ENCODE measurements at places on chromosomes 1 and 21. TPM values are rescaled to one million over a fixed set of nuclear protein-coding genes. Genes with fewer than 3 reads are reported as not detected.
A peak's percentile ranks its signal among the peaks of the same experiment; 100 is the strongest.

GRCh38 chr1:151803915-151804314, 1.3 kb downstream of the LINGO4 start:
- no peak for DNase-seq

DNA sequence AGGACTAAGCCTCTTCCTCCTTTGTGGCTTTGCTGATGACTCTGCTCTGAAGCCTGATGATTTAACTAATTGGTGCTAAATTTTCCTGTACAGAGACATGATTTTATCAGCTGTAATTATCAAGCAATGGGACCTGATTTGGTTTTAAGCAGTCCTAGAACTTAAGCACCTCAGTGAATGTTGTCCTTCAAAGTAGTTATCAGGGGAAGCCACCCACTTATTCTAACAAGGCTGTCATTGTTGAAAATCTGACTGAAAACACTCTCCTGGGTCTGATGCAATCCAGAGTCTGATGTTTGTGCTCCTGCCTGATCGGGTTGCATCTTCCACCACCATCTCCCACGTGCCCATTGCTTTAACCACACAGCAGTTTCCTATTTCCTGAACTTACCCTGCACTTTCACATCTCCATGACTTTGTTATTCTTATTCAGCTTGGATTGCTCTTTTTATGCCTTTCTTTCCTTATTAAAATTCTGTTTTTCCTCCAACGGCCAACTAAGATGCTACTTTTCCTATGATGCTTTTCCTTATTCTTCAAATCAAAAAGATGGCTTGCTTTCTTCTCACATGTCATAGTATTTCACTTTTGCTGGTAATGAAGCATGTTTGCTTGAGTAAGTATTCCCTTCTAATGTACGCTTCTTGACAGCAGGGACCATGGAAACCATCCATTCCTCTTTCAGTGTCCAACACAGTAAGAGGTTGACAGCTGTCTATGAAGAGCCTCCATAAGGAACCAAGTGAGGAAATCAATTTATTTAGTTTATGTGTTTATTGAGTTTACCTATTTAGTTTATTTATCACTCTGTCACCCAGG, 55.0 kb downstream of the S1PR1 start:
- DNase-seq = no peak

- no peak for DNase-seq
These were observed 105.0 kb downstream of the MATN1 start for GRCh38 chr1:30618335-30618747.

- DNase-seq = peak; percentile 15
These were observed 330.9 kb downstream of the S1PR1 start for GRCh38 chr1:101567582-101568189.

DNA sequence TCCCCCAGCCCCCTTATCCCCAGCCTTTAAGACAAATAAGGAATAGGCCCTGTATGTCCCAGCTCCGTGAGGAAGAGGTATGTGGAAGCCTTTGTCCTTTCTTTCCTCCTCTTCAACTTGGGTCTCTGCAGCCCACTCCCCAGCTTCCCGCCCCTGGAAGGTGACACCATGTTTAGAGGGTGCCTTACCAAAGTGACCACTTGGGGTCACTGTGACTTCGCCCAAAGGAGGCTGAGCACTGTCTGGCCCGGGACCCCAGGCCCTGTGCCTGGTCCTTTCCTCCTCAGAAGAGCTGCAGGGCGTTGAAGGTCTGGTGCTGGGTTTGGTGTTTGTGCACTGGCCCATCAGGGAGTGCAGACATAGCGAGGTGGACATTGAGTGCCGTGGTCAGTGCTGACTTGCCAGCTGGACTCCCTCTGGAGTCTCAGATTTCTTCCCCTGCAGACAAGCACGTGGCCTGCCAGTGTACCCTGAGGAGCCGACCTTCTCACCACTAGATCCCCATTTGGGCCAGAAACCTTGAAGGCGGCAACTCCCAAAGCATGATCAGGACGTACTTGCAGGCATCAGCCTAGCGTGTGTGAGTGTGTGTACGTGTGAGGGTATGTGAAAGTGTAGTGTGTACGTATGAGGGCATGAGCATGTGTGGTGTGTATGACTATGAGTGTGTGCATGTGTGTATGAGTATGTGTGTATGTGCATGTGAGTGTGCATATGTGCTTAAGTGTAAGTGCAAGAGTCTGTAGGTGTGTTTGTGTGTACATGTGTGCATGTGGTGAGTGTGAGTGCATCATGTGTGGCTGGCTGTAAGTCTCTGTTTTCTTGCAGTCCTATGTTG, 181.4 kb upstream of the KIAA0040 start:
- no peak for DNase-seq

GRCh38 chr1:41673806-41674205, 189.3 kb upstream of the EDN2 start:
- no peak for DNase-seq

- no peak for DNase-seq
These were observed 3.1 kb upstream of the SH2D5 start for GRCh38 chr1:20735581-20736111.

DNA sequence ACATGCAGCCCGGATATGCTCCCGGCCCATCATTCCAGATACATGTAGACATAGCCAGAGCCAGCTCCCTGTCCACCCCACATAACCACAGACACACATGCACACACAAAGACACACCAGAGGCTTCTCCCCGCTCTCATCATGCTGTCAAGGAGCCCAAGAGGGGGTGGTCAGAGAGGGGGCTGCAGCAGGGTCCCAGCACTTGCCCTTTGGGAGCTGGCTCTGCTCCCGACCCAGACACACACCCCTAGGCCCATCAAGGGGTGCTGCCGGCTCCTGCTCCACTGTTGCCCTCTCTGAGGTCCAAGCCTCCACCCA, 2.6 kb downstream of the PTAFR start:
- DNase-seq = no peak

DNA sequence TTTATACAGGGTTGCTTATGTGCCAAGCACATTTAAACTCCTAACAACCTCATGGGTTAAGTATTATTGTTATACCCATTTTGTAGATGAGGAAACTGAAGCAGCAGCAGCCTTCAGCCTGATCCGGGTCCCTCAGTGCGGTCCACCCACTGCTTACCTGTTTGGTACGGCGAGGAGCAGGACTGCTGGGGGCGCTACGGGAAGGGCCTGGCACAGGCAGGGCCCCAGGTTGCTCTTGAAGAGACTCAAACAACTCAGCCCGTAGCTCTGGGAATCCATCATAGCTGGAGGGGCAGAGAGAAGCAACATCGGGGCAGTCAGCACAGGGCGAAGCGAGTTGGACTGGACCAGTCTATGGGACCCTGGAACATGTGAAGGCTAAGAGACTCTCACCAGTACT, 9.2 kb downstream of the DENND4B start:
- no peak for DNase-seq

GRCh38 chr1:30601316-30602085, 121.9 kb downstream of the MATN1 start:
- DNase-seq = no peak

OR2T33 gene
- total RNA-seq = not detected

DNA sequence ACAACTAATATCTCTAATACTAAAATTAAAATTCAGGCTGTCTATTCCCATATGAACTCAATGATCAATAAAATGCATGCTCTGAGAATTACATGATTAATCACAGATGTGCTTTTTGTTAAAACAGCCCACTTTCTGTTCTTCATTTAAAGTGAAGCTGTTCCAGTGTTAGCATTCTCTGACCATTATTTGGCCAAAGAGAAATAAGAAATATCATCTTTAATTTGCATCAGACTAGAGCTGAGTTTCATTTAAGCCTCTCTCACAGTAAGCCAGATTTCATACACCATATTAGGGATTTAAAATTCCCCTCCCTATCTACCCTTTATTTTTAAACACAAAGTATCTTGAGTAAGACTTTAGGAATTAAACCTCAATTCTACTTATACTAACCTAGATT, 261.6 kb downstream of the TPR start:
- DNase-seq = no peak

DNA sequence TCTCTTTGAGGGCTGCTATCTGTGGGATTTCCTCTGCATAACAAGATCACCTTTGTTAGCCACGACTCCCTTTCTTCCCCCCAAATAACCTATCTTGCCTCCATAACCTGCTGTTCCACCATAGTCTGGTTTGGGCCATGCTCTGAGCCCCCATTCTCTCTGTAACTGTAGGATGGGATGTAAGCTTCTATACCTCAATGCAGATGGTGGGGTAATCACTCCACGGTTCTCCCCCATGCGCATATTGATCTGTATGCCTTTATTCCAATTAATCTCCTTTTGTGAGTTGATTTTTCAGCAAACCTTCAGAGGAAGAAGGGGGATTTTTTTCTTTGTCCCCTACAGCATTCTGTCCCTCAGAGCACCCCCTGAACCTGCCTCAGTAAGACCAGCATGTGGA, 170.1 kb upstream of the IRF2BP2 start:
- no peak for DNase-seq

TMOD4 gene
- total RNA-seq = not detected

CYB561D1 gene
- total RNA-seq = 4.6 TPM

DNA sequence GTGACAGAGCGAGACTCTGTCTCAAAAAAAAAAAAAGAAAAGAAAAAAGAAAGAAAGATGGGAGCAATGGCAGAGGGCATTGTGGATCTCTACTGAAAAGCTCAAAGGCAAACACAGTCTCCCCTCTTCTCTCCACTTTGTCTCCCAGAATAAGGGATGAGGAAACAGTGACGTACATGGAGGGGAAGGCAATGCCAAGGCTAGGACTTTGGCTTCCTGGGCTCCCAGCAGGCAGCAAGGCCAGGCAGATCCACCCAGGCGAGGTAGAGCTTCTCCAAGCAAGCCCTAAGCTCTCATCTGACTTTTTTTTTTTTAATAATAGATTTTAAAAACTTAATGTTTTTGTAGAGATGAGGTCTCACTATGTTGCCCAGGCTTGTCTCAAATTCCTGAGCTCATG, 4.6 kb downstream of the ARHGEF2 start:
- no peak for DNase-seq

DNA sequence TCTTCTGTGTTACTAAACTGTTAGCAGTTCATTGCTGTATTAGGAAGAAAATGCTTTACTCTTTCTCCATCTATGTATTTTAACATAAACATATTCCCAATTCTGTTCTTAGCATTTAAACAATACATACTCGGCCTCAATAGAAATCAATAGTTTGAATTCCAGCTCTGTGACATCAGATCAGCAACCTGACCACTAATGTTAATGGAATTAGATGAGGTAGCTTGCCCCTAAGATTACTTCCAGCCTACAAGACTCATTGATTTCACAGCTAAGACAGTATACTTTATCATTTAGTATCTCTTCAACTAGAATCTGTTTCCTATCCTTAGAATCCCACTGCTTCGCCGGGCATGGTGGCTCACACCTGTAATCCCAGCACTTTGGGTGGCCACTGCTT, 38.9 kb downstream of the EPRS1 start:
- no peak for DNase-seq

IGSF9 gene
- total RNA-seq = 0.25 TPM

DNA sequence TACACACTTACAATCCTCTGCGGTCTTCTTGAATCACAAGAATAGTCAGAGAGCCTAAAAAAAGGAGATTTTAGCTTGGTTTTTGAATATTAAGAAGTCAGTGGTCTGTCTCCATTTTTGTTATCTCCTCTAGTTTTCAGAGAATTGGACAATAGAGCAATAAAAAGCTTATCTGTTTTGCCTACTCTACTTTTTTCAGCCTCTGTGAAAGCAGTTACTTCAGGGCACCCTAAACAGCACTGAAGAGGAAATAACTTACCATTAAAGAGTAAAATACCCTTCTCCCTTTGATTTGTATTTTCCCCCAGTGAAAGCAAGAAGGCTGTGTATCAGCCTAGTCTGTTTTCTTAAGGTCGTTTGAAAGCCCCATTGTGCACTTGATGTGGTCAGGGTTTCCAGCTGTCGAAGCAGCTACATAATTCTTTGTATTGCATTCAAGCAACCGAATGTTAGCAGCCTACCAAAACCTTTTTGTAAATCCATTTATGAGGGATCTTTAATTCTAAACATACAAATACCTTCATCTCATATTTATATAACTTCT, 1.0 kb downstream of the NTMT2 start:
- DNase-seq = no peak

OR2L8 gene
- not detected for total RNA-seq

DNA sequence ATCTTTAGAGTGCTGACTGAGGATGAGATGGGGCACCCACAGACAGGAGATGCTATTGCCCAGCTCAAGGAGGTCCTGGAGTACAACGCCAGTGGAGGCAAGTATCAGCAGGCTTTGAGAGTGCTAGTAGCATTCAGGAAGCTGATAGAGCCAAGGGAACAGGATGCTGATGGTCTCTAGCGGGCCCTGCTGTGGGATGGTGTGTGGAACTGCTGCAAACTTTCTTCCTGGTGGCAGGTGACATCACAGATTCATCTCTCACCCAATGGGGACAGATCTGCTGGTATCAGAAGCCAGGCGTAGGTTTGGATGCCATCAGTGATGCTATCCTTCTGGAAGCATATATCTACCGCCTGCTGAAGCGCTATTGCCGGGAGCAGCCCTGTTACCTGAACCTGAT, 609.8 kb upstream of the NCAM2 start:
- no peak for DNase-seq

ICOSLG gene
- 4.7 TPM for total RNA-seq

ST6GALNAC5 gene
- 0.41 TPM for total RNA-seq

Measured in left ventricle myocardium inferior (tissue), 1 donor.